ENCODE measurements at places on chromosomes 11 and 22.
A peak's percentile ranks its signal among the peaks of the same experiment; 100 is the strongest.

- no peak for DNase-seq
These were observed 58.3 kb downstream of the CERK start for GRCh38 chr22:46679706-46680269.

DNA sequence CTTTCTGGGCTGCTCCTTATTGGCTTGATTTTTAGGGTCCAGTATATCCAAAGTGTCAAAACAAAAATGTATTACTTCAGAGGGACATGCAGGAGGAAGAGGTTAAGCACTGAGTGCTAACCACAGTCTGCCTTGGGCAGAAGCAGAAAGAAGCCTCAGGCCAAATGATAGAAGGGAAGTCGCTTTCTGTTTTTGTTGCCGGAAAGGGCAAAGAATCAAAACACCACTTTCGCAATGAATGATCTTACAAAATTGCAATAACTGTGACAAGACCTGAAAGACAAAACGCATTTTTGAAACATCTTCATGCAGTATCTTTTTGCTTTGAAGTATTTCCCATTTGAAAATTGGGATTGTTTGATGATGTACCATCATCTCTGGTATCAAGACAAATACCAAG lies 70.1 kb upstream of the PICALM start:
- DNase-seq: no peak

DNA sequence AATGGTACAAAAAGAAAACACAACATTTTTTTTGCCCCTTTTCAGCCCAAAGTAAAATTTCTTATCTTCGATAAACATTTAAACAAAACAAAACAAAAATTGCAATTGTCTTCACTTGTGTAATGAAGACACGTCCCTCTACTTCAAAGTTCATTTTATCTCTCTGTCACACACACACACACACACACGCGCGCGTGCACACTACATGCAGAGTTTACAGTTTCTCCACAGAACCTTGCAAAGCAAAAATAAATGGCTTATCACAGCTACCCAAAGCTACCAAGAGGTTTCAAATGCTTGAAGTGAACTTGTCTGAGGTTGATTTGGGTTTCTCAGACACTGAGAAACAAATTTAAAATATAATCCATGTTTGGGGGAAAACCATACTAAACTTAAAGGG lies 72.3 kb downstream of the ETS1 start:
- DNase-seq: no peak

- no peak for DNase-seq
These were observed 122.4 kb downstream of the ETS1 start for GRCh38 chr11:128464878-128465450.

DNA sequence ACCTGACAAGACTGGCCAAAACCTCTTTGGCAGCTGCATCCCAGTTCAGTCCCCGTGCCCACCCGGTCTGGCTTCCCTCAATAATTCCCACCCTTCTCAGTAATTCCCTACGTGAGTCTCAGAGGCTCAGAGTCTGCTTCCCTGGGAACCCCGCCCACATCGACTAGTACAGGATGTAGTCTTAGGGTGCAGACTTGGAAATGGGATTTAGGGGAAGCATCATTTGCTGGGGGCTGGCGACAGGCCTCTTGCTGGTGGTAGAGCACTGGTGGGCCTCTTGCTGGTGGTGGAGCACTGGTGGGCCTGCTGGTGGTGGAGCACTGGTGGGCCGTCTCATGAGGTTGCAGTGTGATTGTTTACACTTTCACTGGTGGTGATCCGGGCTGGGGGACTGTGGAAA lies 199.5 kb upstream of the B3GAT1 start:
- DNase-seq: no peak

- DNase-seq: no peak
These were observed 2.3 kb upstream of the ST3GAL4 start for GRCh38 chr11:126352934-126353801.

- peak; percentile 22 for DNase-seq
These were observed 5.9 kb downstream of the PHOX2A start for GRCh38 chr11:72238040-72238450.

DNA sequence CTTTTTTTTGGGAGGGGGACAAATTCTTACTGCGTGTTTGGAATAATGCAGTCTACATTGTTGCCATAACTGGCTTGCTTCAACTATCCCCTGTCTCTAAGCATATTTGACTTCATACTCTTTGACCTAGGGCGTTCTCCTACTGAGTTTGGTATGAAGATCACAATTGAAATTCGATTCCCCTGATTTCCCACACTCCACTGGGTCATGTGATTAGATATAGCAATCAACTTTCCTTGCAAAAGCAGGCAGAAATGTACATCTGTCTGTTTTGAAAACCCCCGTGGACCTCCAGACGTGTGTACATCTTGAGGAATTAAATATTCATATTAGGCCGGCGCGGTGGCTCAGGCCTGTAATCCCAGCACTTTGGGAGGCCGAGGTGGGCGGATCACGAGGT lies 13.8 kb upstream of the CARD18 start:
- DNase-seq: no peak

GRCh38 chr11:117072517-117073461 lies 25.4 kb downstream of the SIK3 start:
- no peak for DNase-seq

- DNase-seq: no peak
These were observed 1.8 kb upstream of the NAALADL1 start for GRCh38 chr11:65059959-65060824.

- no peak for DNase-seq
These were observed 286.6 kb downstream of the BRD1 start for GRCh38 chr22:49540913-49541692.

GRCh38 chr22:50576070-50576469 lies 2.2 kb downstream of the CPT1B start:
- no peak for DNase-seq

DNA sequence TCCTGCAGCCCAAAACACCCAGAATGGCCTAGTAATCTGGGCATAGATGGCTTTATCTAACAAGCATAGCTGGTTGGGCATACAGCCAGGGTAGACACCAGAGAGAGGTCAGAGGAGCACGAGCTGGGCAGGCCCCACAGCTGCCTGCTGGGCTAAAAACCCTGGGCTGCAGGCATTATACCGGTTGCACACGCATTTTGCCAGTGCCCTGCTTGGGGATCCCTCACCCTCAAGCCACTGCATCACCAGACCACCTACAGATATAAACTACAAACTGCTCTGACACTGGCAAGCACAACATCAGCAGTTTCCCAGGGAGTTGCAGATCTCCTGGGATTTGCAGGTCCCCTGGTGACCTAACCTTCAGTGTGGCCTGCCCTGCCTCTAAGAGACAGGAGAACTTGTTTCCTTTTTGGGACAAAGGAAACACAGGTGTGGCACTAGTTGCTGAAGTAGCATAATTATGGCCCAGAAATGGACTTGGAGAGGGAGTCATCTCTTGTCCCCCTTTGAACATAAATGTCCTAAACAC lies 79.1 kb upstream of the SC5D start:
- no peak for DNase-seq

GRCh38 chr11:122714004-122714403 lies 58.5 kb downstream of the UBASH3B start:
- DNase-seq: no peak

- no peak for DNase-seq
These were observed 200.6 kb downstream of the NAV2 start for GRCh38 chr11:19912958-19913892.

DNA sequence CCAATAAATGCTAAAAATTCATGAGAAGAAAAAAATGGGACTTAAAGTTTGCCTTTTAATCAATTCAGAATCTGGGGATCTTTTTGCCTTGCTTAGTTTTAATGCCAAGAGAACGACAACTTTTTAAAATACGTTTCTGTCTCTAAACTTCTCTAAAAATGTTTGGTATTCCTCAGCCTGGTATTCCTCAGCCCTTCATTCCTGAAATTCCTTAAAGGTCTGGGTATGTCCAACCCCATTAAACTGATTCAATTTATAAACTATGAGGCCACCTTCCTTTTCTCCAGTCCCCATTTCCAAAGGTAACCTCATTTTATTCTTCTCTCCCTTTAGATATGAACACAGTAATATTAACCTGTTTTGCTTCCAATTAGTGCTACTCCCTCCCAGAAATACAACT lies 16.6 kb downstream of the POLA2 start:
- DNase-seq: no peak

- DNase-seq: no peak
These were observed 153.8 kb downstream of the CACNA1I start for GRCh38 chr22:39724390-39724789.

- DNase-seq: no peak
These were observed 122.2 kb downstream of the ST3GAL4 start for GRCh38 chr11:126477535-126478305.

DNA sequence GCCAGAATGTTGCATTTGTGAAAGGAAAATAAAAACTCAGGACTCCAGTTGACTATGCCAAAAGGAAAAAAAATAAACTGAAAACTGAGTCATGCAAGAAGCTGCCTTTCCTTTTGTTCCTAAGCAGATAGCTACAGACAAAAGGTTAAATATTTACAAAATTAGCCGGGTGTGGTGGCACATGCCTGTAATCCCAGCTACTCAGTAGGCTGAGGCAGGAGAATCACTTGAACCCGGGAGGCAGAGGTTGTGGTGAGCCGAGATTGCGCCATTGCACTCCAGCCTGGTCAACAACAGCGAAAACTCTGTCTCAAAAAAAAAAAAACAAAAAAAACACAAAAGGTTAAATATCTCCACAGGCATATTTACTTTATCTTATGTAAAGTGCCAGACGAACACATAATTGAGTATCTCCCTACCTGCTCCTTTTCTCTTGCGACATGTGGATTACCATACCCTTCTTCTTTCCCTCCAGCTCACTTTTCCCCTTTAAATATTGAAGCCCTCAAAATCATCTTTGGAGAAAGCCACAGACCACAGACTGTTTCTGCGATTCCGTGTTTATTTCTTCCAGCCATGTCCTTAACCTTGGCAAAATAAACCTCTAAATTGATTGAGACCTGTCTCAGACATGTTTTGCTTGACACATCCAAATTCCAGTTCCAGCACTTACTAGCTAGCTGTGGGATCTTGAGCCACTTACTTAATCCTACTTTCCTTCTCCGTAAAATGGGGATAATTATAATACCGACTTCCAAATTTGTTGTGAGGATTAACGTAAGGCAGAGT lies 2.3 kb upstream of the SMPD1 start:
- no peak for DNase-seq

GRCh38 chr22:23833911-23834317 lies 4.9 kb downstream of the DERL3 start:
- no peak for DNase-seq

GRCh38 chr22:21977814-21978213 lies 4.8 kb downstream of the TOP3B start:
- no peak for DNase-seq

DNA sequence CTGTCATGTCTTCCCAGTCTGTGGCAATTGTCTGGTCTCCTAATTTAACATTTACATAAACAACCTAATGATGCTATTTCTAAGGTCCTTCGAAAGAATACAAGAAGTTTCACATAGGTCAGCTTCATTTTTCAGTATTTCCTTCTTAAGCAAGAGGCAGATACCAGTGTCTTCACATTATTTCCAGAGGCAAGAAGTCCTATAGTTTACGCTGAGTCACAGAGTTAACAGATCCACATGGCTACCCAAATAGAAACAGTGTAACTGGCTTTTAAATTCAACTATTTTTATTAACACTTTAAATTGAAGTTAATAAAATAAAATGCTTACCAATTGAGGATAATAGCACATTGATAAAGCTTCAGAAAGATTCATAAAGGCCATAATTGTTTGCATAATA lies 10.9 kb downstream of the PRRG4 start:
- no peak for DNase-seq

GRCh38 chr22:49983148-49984042 lies 22.8 kb downstream of the PIM3 start:
- DNase-seq: no peak

DNA sequence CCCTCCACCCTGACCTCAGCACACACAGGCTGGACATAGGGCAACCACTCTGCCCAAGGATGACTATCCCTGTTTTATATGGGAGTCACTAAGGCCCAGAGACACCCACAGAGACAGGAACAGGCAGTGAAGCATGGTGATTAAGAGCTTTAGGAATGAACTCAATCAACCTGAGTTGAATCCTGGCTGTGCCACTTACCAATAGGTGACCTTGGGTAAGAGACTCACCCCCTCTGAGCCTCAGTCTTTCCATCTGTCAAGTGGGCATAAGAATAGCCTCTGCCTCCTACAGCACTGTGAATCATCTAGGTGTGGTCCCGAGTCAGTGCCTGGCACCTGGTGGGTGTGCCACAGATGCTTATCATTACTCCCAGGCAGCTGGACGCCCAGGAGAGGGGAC lies 6.8 kb downstream of the CRYBB1 start:
- DNase-seq: no peak

DNA sequence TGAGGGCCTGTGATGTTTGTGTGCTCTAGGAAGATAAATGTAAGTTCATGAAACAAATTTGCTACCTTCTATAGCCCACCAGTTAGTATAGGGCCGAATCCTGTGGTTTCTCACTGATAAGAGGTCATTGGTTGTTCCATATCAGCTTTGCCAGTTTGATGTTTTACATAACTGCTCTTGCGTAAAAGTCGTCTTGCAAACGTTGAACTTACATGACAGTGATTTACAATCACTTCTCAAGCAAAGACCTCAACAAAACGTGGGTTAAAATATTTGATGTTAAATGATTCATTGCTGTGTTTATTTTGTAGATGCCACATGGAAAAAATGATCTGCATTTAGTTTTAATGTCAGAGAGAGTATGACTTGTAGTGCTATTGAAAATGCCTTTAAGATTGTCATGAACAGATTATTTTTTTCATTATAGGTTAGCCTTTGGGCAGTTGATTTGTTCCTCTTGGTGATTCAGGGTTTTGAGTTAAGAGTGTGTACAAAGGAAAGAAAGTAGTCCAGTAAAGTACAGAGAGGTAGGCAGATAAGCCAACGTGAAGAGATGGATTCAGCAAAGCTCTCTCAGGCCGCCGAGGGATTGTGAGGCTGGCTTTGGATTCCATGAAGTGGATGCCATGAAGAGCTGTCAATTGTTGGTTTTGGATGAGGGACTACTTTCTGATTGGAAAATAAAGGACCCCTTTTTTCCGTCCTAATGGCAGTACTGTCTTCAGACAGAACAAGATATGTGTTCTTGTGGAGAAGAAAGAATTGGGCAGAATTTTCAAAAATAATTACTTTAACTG lies 2.6 kb downstream of the EWSR1 start:
- DNase-seq: no peak

DNA sequence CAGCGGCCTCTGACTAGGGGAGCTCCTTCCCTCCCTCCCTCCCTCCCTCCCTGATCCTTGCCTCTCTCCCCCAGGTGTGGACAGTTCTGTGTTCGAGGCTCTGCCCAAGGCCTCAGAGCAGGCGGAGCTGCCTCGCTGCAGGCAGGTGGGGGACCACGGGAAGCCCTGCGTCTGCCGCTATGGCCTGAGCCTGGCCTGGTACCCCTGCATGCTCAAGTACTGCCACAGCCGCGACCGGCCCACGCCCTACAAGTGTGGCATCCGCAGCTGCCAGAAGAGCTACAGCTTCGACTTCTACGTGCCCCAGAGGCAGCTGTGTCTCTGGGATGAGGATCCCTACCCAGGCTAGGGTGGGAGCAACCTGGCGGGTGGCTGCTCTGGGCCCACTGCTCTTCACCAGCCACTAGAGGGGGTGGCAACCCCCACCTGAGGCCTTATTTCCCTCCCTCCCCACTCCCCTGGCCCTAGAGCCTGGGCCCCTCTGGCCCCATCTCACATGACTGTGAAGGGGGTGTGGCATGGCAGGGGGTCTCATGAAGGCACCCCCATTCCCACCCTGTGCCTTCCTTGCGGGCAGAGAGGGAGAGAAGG lies 11.1 kb upstream of the POU2F3 start:
- no peak for DNase-seq

Measured in activated T-helper 1 cell treated with anti-CD3 and anti-CD28 coated beads, Interleukin-2, amount 50 U/mL, for 16 hours (primary cell).